Bronchial epithelial cell (primary cell): ENCODE measurements at places on chromosomes 2 and 18. TPM values are rescaled to one million over a fixed set of nuclear protein-coding genes. Genes with fewer than 3 reads are reported as not detected.
A peak's percentile ranks its signal among the peaks of the same experiment; 100 is the strongest.

DNA sequence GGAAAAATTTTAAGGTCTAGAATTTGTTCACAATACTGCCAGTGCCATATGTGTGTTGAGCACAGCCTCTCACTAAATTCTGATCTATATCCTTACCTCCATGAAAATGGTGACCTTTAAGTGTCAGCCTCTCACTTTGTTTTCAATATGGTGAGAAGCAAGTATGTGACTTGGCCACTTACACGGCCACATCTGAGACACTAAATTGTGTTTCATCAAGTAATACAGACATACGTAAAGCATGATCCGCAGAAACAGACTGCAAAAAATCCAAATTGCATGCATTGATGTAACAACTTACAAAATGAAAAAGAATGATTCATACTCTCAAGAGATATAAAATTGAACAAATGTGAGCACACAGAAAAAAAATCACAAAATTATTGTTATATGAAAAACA, 55.2 kb upstream of the UGP2 start:
- DNase-seq: no peak

DNA sequence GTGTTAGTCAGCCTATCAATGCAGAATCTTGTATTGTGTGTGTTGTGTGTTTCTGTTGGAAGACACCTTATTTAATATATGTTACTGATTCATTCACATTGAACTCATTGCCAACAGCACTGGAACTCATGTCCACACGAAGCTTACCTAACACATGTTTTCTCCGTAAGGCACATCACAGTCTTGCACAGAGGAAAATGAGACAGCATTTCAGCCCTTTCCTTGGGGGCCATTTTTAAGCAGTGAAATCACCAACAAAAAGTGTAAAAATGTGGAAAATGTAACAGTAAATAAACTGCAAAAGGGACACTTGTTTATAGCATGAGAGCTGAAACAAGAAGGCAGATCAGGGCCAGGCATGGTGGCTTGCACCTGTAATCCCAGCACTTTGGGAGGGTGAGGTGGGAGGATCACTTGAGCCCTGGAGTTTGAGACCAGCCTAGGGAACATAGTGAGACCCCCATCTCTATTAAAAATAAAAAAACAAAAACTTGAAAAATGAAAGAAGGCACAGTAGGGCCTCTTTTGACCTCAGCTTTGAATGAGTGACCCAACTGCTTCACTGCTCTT, 306.0 kb downstream of the MYCN start:
- DNase-seq: no peak

- no peak for DNase-seq
Measured at GRCh38 chr2:23321751-23322150, 63.2 kb upstream of the KLHL29 start.

Gene CPO
- total RNA-seq: 0.13 TPM in 1 of 2 replicates, not detected in the other

GRCh38 chr2:8289111-8289510, 392.7 kb upstream of the ID2 start:
- DNase-seq: no peak

GRCh38 chr2:160321006-160321405, 120.9 kb upstream of the ITGB6 start:
- peak; percentile 42 for DNase-seq

- DNase-seq: peak; percentile 31
Measured at GRCh38 chr2:160033732-160034392, 28.6 kb downstream of the PLA2R1 start.

Gene RTTN
- total RNA-seq: 22.0 and 31.3 TPM in 2 replicates

DNA sequence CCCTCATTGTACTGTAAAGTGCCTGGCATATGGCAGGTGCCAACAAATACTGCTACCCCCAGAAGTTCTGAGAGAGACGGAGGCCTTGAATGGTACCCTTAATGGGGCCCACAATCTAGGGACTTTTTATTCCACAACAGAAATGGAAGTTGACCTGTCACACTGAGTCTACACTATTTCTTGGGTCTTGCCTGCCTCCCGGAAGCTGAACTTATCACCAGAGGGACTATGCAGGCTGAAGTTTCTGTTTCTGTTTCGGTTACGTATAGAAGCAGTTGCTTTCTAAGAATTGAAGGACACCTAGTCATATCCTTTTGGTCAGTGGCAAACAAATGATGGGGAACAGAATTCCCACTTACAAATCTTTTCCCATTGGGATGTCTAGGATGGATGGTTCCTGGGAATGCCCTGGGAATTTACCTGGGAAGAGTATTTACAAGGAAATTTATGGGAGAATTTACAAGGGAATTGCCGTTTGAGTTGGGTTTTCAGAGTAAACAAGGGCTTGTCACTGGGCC, 74.2 kb downstream of the HS1BP3 start:
- DNase-seq: no peak

- DNase-seq: no peak
Measured at GRCh38 chr2:88184762-88185161, 14.6 kb downstream of the THNSL2 start.

Gene G6PC2
- total RNA-seq: not detected in 2 replicates

DNA sequence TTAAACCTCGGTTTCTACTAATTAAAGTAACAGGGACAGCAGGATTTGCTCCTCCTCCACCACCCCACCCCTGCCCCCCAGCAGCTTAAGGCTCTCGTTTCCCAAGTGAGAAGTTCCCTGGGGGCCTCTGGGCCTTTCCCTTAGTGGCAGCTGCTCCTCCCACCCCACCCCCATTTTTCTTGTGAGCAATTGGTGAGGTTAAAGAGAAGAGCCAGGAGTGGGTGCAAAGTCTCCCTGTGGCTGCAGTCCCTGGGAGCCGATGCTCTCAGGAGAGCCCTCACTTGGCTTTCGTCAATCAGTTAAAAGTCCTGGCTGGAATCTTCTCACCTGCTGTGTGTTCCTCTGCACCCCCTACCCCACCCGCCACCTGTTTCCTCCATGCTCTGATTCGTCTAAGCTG, 48.7 kb upstream of the AGAP1 start:
- no peak for DNase-seq
